ENCODE measurements at places on chromosomes 7 and 10.

DNA sequence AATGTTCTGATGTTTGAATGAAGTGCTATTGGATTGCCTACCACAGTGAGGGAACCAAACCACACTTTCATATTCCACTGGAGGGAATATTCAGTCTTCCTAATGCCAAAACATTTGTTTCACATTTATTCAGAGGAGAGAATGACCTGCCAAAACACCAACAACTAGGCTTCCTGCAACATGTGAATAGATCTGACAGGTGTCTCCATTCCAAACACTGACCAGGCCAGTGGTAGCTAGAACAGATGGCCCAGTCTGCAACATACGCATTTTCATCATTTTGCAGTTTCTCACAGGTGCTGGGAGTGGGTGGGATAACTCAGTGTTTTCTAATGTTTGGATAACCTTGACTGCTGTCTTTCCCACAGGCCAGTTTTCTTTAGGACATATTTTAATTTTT lies 110.0 kb downstream of the RELN start:
- no peak for DNase-seq

GRCh38 chr10:44660271-44660670 lies 250.9 kb upstream of the TMEM72 start:
- no peak for DNase-seq

GRCh38 chr7:55365205-55365674 lies at the start of gene LANCL2:
Gene LANCL2, plus strand, starts transcription at chr7:55365337. Its CDS starts 689 bp downstream, at chr7:55366026.
- peak; percentile 64 for DNase-seq

DNA sequence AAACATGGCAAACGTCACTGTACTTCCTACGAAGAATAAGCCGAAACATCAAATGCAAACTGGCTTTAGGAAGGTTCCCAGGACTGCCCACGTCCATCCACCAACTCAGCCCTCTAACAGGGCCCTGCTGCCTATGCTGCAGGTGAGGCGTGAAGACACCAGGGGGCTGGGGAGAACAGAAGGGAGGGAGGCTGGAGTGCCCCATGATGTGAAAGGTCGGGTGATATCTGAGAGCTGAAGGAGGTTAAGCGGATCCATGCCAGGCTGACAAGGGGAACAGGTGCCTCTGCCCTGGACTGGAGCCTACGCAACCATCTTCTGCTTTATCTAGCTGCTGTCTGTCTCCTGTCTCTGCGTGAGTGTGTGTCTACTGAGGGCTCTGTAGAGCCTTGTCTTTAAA lies 40.2 kb upstream of the ATP6V0A4 start:
- DNase-seq, result no peak

DNA sequence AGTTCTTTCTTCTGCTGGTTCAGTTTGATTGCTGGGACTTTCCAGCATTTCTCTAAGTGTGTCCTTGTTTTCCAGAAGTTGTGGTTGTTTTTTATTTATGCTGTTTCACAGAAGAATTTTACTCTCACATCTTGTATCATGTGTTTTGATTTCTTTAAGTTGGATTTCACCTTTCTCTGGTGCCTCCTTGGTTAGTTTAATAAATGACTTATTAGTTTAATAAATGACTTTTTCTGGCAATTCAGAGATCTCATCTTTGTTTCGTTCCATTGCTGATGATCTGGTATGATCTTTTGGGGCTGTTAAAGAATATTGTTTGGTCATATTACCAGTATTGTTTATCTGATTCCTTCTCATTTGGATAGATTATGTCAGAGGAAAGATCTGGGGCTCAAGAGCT lies 59.8 kb upstream of the CYP2C9 start:
- no peak for DNase-seq

DNA sequence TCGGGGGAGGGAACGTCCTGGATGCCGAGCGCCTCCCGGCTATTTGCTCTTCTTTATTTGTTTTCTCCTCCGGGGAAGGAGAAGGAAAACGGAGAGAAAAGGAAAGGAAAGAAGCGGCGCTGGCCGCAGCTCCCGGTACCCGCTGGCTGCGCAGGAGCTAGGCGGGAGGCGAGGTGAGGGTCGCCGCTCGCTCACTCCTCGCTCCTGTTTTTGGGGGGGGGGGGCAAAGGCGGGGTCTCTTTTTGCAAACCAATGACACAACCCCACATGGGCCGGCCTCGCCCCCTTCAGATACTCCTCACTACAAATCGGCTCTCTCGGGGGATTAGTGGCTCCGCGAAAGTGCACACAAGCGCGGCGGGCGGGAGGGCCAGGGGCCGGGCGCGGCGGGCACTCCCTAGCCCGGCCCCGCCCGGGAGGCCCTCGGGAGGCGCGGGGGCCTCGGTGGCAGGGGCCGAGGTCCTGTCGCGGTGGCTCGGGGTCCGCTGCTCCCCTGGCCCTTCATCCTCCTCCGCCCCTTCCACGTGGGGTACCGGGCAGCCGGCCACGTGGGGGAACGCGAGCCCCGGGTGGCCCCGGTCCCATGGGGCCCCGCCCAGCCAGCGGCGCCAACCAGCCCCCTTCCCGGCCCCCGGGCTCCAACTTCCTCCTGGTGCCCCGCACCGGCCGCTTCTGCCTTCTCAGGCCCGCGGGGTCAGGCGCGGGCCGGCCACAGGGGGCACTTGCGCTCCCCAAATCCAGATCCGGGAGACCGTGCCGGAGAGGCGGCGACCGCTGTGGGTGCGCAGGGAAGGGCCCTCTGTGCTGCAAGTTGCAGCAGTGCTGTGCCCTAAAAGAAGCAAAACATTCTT lies 718 bp upstream of the CTBP2 start:
- DNase-seq, result peak; percentile 72

DNA sequence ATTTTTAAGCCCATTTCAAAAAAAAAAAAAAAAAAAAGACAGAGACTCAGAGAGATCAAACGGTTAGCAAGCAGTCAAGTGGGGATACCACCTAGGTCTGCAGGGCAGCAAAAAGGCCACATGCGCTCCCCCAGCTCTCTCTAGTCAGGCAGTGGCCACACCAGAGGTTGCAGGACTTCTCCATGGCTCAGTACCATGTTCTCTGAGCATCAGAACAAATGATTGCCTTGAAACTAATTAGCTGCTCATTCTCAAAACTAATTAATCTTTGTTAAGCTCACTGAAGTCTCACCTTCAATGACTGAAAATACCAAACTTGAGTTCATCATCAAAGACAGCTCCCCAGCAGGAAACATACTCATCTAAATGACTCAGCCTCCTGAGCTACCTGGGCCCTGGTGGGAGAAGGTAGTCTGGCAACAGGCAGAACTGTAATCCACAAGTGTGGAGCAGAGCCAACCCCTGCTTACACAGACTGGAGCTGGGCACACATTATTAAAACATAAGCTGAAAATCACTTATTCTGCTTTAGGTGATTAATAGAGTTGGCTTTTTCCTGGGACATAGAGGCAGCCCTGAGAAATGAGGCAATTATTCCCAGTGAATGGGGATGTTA lies 319.6 kb downstream of the GRID1 start:
- no peak for DNase-seq

DNA sequence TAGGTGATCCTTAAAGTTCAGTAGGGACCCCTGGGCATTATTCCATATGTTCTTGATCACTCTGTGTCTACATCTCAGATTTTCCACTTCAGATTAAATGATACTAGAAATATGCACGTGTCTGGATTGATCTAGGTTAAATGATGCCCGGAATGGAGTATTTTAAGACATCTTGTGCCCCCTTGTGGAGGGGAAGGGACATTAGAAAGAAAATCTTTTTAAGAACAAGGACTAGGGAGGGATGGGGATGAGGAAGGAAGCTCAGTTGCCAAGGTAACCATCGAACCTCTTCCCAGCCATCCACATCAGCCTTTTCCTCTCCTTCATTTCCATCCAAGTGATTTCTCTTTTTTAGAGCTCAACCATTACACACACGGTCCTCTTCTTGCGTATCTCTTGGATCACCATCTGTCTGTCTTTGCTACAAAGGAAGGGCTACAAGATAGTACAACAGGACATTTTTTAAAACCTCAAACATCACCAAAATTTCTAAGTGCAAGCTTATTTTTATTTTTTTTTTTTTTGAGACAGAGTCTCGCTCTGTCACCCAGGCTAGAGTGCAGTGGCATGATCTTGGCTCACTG lies 40.5 kb downstream of the PRSS2 start:
- peak; percentile 71 for DNase-seq

- no peak for DNase-seq
Measured at GRCh38 chr10:113126229-113127201, 176.5 kb downstream of the TCF7L2 start.

GRCh38 chr10:8187171-8187666 lies 132.7 kb downstream of the GATA3 start:
- DNase-seq, result no peak

DNA sequence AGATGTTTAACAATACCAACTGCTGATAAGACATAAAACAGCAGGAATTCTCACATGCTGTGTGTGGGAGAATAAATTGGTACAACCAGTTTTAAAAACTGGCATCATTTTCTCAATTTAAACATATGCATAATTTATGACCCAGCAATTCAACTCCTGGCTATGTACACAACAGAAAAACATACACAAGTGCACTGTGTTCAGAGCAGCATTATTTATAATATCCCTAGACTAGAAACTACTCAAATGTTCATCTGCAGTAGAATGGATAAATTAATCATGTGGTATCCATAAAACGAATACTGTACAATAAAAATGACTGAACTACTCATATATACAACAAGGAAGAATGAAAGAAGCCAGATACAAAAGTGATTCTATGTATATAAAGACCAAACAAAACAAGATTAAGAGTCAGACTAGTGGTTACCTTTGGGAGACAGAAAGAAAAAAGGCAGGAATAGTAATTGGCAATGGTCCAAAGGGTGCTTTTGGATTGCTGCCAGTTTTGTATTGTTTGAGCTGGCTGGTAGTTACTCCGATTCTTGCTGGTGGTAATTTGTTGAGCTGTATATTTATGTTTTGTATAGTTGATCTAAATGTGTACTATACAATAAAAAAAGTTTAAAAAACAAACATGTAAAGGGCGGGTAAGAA lies 306.0 kb downstream of the TFEC start:
- DNase-seq, result peak; percentile 56

GRCh38 chr7:1552200-1552599 lies 3.8 kb downstream of the TMEM184A start:
- DNase-seq, result no peak

GRCh38 chr10:69795242-69795934 lies 6.3 kb upstream of the COL13A1 start:
- no peak for DNase-seq

- DNase-seq, result no peak
Measured at GRCh38 chr10:119166564-119166963, 1.1 kb upstream of the SFXN4 start.

- DNase-seq, result no peak
Measured at GRCh38 chr7:29063872-29064271, 82.5 kb downstream of the CPVL start.

DNA sequence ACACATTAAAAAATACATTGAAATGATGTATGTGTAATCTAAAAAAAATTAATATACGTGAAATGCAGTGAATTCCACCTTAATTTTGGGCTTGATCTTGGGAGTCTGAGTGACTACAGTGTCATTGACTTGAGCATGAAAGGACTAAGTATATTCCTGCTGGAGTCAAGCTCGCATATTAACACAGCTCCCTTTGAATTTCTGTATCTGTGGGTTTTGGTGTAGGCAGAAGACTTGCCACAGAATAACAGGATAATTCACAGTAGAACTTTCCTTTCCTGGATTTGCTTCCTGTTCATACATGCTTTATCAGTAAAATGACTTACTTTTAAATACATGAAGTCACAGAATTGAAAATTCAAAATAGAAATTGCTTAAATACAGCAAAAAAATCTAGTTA lies 55.3 kb downstream of the PPP1R9A start:
- no peak for DNase-seq

GRCh38 chr7:44278451-44279161 lies 46.8 kb downstream of the CAMK2B start:
- no peak for DNase-seq

- DNase-seq, result no peak
Measured at GRCh38 chr7:2953099-2953498, 90.6 kb downstream of the CARD11 start.

DNA sequence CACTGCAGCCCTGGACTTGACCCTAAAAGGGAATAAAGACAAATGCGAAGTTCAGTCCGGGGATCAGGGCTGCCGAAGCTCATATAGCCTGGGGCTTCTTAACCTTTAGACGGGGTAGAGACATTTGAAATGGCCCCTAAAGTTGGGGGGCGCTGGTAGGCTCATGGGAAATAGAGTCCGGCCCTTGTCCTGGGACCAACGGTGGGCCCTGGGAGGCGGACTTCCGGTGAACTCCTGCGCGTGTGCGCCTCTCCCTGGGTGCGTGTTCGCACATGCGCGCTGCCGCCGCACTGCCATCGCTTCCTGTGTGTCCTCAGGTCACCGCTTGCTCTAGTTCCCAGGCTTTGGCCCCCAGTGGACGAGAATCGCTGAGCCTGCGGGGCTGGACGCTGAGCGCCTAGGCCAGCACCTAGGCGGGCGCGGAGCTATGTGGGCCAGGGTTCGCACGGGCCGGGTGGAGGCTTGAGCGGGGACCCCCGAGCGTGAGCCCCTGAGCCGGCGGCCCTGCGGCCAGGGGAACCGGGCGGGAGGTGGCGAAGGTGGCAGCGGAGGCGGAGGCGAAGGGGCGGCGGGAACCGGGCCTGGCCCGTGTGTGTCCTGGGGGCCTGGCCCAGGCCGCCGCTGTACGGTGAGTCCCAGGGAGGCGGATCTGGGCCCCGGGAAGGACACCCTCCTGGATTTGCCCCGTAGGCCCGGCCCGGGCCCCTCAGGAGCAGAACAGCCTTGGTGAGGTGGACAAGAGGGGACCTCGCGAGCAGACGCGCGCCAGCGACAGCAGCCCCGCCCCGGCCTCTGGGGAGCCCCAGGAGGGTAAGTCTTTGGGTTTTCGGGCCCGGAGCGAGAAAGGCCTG lies 23.0 kb upstream of the ZNF12 start:
- DNase-seq, result peak; percentile 97

GRCh38 chr7:137869260-137869659 lies 22.5 kb upstream of the DGKI start:
- no peak for DNase-seq

DNA sequence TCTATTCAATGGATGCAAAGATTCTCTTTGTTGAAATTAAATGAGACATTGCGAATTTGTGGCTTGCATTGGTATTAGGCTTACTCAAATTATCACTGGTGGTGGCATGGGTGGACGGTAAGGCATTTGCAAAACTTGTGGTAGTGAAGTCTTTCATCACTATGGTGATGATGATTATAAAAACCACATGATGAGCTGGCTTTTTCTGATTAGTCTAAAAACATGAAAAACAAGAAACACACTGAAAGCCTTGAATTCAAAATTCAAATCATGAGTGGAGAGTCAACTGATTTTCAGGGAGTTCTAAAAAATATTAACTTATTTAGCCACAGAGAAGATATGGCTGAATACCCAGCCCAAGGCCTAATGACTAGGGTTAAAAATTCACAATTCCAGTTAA lies 99.8 kb upstream of the HGF start:
- DNase-seq, result no peak

- DNase-seq, result no peak
Measured at GRCh38 chr7:19526639-19527038, 182.2 kb downstream of the POLR1F start.
